ENCODE measurements at places on chromosomes 6 and 20.

DNA sequence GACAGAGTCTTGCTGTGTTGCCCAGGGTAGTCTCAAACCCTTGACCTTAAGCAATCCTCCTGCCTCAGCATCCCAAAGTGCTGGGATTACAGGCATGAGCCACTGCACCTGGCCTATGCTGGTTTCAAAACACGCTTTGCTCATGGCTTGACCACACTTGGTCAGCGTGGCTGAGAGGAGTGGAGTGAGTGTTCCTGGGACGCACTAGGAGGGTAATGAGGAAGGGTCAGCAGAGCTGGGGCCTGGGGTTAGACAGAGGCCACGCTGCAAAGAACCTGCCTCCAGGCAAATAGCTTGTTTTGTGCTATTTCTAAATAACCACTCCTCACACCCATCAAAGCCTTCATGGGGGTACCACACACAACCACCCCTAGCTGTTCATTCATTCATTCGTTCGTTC lies 77.9 kb upstream of the TOX2 start:
- DNase-seq: no peak

DNA sequence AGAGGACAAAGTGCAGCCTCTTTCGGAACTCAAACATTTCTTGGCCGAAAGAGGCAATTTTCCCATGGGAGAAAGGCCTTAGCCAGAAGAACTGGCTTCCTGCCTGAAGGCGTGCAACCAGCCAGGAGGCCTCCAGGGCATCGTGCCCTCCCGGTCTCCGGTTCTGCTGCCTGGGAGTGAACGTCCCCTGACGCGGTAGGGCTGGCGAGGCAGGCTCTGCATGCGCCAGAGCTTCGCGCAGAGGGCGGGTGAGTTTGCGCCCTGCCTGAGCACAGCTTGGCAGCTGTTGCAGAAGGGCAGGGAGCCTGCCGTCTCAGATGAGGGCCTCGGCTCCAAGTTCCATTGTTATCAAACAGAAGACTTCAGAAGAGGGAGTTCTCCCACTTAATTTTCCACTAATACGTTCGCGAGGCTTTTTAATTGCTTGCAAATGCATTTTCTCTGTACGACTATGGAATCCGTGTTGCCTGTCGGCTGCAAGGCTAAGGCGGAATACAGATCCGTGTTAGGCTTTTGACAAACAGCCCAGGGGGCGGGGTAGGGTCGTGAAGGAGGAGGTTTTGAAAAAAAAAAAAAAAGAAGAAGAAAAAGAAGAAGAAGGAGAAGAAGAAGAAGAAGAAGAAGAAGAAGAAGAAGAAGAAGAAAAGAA lies 5.5 kb upstream of the TFAP2D start:
- DNase-seq: peak; percentile 69

DNA sequence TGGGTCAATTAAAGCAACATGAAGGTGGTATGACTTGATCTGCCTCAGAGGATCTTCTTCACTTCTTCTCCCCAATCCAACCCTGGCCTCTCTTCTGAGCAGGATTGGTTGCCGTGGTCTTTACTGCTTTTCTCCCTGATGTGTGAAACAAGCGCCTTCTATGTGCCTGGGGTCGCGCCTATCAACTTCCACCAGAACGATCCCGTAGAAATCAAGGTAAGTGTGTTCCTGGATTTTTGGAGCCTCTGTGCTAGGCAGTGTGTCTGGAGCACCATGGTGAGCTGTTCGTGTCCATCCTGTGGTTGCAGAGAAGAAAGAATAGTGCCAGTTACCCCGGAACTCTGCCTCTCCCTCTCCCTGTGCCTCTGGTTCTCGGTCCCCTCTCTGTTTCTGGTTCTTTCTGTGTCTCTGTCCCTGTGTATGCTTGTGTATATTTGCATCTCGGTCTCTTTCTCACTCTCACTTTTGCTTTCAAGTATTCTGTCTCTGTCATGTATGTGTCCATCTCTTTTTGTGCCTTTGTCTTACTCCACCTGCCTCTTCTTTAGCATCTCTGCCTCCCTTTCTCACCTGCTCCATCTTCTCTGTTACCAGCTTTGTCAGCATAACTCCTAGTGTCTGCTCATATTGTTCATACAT lies 23.5 kb downstream of the TM9SF4 start:
- DNase-seq: no peak

DNA sequence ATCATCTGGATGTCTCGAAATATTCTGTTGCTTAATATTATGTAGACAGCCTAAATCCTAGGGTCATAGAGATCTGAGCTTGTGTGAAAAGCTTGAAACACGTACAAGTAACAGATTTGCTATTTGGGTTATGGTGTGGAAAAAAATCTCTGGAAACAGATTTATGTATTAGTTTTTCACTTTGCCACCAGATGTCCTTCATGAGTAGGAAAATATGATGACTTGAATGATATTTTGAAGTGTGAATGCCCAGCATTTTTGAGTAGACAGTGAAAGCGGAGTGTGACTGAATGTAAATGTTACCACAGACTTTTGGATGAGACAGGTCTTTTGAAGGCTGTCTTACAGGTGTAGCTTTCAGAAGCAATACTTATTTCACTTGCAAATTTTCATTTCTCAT lies 4.2 kb upstream of the BMP6 start:
- no peak for DNase-seq

GRCh38 chr6:1075444-1075843 lies 236.5 kb upstream of the FOXQ1 start:
- no peak for DNase-seq

GRCh38 chr6:158287047-158287446 lies 25.2 kb upstream of the TULP4 start:
- DNase-seq: no peak

DNA sequence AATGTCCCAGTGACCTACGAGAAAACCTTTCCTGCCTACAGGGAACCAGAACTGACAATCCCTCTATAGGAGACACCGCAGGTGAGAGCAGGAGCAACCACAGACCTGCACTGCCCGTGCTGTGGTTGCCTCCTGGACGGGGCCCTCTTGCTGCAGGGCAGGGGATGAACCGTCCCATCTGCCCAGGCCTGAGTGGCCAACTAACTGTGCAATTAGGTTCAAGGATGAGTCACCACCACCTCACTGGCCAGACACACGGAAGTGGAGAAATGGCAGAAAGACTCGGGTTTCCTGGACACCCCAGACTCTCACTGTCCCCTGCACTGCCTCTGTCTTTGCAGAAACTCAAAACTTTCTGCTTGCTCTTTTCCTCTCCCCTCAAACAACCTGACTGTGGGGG lies 13.8 kb upstream of the HLA-G start:
- no peak for DNase-seq

GRCh38 chr6:89351671-89352277 lies 748 bp downstream of the UBE2J1 start:
- no peak for DNase-seq

DNA sequence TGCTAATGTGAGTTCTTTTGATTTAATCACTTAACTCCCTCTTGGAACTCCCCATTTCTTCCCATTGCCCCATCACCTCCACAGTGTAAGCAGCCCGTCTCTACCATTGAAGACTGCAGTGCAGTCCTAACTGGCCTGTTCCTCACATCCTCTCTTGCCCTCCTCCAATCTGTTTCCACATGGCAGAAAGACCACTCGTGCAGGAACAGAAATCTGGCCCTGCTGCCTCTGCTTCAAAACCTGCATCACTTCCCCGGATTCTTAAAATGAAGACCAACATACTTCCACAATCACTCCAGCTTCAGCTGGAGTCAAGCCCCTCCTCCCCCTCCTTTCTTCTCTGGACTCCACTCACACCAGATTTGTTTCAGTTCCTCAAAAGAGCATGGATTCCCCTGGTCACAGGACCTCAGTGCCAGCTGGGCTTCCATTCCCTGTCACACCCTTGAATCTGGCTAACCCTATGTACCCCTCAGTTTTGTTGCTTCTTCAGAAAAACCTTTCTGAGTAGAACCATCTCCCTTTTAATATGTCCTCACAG lies 802.3 kb downstream of the MAFB start:
- DNase-seq: no peak

GRCh38 chr6:83231146-83231545 lies 38.0 kb downstream of the RWDD2A start:
- DNase-seq: no peak

GRCh38 chr6:40755046-40755681 lies 168.0 kb upstream of the LRFN2 start:
- peak; percentile 32 for DNase-seq

- DNase-seq: no peak
These were observed 232.6 kb upstream of the PDE10A start for GRCh38 chr6:165895421-165896165.

GRCh38 chr6:131024565-131024964 lies 38.5 kb downstream of the EPB41L2 start:
- no peak for DNase-seq

- DNase-seq: no peak
These were observed 4.8 kb downstream of the FBXO5 start for GRCh38 chr6:152978058-152978457.

GRCh38 chr6:154567695-154568220 lies 57.3 kb upstream of the CNKSR3 start:
- DNase-seq: no peak

DNA sequence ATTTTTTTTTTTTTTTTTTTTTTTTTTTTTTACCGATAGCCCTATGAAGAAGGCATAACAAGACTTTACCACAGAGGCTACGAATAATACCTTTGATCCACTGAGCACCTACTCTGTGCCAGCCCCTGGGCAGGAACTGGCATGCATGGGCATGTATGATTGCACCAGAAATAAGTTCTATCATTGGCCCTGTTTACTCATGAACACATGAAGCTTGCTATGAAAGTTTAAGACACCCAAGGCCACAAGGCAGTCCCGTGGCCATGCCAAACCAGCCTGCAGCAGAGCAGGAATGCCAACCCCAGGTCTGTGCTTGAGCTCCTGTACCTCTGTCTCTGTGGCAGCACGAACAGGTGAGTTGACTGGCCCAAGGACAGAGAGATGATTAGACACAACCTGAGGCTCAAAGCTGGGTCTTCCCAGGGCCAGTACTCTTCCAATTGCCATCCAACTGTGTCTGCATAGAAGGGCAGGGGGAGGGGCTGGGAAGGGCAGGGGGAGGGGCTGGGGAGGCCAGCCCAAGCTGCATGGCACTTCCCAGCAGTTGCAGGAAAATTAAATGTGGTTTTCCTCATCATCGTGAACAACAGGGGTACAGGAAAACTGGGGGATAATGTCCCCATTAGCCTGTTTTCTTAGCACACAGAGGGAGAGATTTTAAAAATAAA lies 63.5 kb downstream of the LRFN2 start:
- no peak for DNase-seq

GRCh38 chr6:57822896-57823358 lies 505.5 kb downstream of the PRIM2 start:
- DNase-seq: peak; percentile 59

DNA sequence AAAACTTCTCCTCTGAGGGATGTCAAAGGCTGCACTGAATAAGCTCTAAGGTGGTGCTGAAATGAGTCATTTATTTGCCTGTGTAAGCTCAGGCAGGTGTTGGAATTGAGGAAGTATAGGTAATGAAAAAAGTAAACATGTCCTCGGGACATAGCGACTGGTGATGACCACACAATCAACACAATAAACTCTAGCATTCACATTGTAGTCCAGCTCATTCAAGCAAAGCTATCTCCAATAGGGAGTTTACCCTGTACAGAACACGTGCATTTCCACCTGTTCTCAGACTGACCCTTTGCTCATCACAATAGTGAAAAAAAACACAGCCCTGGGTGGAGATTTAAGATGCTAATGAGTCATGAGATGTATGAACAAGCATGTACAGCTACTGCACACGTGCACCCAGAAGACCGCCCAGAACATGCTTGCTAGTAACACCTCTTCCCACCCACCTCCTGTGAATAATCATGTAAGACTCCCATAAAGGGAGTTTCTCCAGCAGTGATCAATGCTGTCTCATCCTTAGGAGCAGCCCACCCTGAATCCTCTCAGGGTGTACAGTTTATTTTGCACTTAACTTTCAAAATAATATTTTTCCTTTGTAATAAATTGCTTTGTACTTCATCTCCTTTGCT lies 33.0 kb upstream of the POU5F1 start:
- no peak for DNase-seq

- DNase-seq: no peak
These were observed 37.8 kb downstream of the DUSP22 start for GRCh38 chr6:329888-330691.

DNA sequence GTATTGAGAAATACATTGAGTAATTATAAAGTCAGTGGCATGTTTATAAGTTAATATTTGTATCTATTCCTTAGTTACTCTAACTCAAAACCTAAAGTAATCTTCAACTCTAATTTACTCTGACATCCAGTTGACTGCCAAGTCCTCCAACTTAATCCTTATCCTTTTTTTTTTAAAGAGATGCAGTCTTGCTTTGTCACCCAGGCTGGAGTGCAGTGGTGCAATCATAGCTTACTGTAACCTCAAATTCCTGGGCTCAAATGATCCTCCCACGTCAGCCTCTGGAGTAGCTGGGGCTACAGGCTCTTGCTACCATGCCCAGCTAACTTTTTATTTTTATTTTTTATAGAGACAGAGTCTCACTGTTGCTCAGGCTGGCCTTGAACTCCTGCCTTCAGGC lies 24.4 kb downstream of the PTPN1 start:
- no peak for DNase-seq

DNA sequence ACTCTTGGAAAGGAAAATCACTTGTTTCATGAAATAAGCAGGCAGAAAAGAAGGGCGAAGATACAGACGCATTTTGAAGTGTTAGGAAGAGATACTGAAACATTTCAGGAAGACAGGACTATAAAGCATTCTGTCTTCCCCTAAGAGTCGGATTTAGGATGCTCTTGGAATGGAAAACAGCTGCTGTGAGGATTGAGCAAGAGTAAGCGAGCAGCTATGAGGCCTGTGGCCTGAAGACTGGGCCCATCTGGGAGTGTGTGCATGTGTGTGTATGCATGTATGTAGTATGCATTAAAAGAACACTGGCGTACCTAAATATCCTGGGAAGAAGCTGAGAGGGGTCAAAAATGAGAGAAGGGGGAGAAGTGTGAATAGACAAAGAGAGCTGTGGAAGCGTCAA lies 83.6 kb downstream of the SIM1 start:
- DNase-seq: no peak
